ENCODE measurements at places on chromosomes 1 and 21.

DNA sequence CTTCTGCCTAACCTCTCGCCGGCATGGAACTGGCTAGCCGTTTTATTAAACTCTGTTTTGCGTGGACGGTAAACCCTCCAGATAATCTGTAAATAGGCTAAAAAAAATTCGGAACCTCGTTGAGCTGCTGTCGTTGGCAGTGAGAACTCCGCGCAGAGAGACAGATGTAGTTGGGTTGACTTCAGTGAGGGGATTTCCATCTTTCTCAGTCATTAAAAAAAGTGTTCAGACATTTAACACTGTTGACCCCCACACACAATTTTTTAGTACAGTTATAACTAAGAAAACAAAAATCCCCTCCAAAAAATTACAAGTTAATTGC lies 464 bp downstream of the PARK7 start:
- DNase-seq = peak; percentile 33

- DNase-seq = no peak
Measured at GRCh38 chr1:2393471-2393877, 1.8 kb downstream of the RER1 start.

- no peak for DNase-seq
Measured at GRCh38 chr21:38880577-38880966, 74.8 kb downstream of the ETS2 start.

DNA sequence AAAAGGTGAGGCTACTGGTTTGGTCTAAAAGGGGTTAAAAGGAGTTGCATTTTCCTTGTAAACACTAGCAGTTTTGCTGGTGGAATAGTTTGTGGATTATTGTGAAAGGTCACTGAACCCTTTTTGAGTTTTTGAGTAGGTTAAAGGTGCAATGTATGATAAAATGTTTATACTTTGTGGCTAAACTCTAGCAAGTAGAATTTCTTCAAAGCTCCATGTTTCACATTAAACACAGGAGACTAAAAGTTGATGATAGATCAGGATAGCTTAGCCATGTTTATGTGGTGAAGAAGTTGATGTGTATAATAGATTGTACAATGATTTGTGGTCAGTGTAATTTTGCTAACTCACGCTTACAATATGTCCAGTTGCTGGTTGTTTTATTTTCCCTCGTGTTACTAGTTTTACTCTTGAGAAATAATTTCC lies 13.1 kb downstream of the ZNF326 start:
- no peak for DNase-seq

DNA sequence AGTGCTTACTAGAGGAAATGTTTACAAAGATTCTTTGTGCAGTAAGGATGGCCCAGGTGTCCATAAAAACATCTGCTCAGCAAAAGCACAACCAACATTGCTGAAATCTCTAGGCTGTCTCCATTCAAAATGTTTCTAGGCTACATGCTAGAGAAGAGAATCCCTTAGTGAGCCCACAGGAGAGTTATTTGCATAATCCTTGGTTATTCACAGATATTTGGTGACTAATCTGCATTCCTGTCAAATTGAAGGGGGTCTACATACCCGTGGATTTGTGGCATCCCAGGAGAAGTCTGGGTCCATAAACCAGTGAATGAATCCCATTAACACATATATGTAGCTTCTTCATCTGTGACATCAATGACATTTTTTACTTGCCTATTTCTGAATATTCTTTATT lies 261.3 kb upstream of the ESRRG start:
- no peak for DNase-seq

All from NCI-H524 (cell line).